ENCODE measurements at places on chromosomes 3 and 15. TPM values are rescaled to one million over a fixed set of nuclear protein-coding genes. Genes with fewer than 3 reads are reported as not detected.

DNA sequence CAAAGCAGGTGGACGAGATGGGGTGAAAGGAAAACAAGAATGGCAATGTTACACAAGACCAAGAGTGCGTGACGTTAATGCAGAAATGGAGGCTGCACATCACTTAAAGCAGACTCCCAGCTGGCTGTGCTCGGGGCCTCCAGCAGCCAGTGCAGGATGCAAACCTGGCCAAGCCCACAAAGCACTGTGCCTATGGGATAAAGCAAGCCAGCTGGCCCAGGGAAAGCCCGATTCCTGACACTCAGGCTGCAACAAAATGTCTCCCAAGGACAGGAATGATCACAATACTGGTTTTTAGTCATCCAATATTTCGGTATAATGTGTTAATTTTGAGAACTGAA lies 86.2 kb downstream of the SEC22A start:
- DNase-seq: no peak

DNA sequence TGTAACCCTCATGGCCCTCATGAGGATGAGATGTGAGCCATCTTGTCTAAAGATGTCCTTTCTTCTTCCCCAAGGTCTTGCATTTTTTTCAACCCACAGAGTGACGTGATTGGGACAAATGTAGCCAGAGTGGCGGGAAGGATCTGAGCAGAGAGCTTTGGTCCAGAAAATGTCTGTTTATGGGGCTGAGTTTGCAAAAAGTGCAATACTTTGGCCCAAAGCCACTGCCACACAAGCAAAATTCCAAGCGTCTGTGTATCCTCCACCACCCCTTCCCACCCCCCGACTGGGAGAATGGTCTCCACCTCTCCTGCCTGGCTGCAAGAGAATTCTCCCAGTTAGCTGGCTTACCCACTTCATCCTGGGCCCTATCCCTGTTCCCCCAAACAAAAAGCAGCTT lies 246.9 kb upstream of the LRIG1 start:
- DNase-seq: no peak

DNA sequence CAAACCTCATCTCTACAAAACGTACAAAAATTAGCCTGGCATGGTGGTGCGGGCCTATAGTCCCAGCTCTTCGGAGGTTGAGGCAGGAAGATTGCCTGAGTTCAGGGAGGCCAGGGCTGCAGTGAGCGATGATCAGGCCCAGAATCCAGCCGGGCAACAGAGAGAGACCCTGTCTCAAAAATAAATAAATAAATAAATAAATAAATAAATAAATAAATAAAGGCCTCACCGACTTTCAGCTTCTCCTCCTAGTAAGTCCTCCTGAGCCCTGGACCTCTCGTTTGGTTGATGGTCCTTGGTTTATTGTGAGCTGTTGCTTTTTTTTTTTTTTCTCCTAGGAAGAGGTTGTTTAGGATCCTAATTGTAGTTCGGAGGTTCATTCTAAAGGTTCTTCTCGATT lies 25.1 kb downstream of the WDR73 start:
- no peak for DNase-seq

- peak; percentile 61 for DNase-seq
These were observed 16.9 kb downstream of the TCAIM start for GRCh38 chr3:44355362-44356033.

GRCh38 chr15:35728219-35728940 lies 182.4 kb upstream of the DPH6 start:
- no peak for DNase-seq

GOLGA8H gene
- not detected for total RNA-seq

Data from gastrocnemius medialis (tissue), 4 donors.